ENCODE measurements at places on chromosomes 4 and X.

GRCh38 chrX:140065961-140066662, 100.8 kb upstream of the CXorf66 start:
- no peak for DNase-seq

- no peak for DNase-seq
Observed at GRCh38 chr4:143397335-143397734, 60.7 kb downstream of the GAB1 start.

DNA sequence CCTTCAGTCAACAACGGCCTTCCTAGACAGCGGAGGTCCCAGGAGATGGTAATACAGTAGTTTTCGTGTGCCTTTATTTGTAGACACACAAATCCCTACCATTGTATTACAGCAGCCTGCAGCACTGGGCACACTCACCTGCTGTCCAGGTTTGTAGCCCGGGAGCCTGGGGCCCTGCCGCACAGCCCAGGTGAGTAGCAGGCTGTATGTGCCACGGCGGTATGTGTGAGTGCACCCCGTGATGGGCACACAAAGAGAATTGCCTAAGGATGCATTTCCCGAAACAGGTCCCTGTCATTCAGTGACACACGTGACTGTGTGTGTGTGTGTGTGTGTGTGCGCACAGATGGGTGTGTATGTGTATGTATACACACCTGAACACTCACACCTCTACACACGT, 8.1 kb upstream of the SLC25A6 start:
- DNase-seq, result peak; percentile 32

DNA sequence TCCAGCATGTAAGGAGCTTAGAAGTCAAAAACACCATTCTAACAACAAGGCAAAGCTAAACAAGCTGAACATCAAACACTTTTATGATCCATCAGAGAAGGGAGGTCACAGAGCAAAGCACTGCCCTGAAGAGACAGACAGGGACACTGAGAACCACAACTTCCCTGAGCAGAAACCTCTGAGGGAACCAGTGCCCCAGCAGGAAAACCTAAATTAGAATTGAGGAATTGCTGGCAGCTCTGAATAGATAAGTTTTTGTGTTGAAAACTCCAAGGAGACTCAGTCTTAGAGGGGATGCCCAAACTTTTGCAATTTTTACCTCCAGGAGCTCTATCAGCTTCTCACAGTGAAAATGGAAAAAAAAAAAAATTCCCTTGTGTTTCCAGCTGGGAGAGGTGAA, 83.0 kb upstream of the MAPK10 start:
- no peak for DNase-seq

DNA sequence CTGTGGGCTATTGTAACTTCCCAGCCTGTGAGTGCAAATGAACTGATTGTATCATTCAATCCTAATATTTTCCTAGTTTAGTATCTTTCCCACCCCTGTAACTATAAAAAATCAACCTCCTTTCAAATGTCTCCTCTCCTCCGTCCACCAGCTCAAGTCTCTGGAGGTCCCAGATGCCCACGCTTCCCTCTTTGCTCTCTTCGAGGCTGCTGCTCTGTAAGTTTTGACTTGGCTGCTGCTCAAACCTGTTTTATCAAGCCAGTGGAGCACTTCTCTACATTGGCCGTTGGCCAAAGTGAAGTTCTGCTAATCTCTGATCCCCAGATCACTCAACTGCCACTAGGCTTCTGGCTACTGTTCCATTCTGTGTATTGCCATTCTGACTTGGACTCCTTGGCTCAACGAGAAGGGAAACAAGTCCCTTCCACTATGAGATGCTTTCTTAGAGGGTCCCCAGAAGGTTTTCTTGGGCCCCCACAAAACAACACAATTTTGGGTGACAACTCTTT, 60.7 kb upstream of the RAPGEF2 start:
- DNase-seq, result no peak

- peak; percentile 51 for DNase-seq
Observed at GRCh38 chr4:955161-955921, 18.0 kb downstream of the DGKQ start.

GRCh38 chr4:112327965-112328733, 31.0 kb downstream of the ALPK1 start:
- no peak for DNase-seq

- DNase-seq, result no peak
Observed at GRCh38 chr4:82799006-82799881, 648 bp upstream of the SCD5 start.

GRCh38 chr4:174314274-174314673, 30.6 kb downstream of the CEP44 start:
- DNase-seq, result no peak

- no peak for DNase-seq
Observed at GRCh38 chrX:135977611-135978010, 3.8 kb upstream of the MMGT1 start.

- DNase-seq, result no peak
Observed at GRCh38 chr4:48831532-48832030, 693 bp downstream of the OCIAD1 start.

DNA sequence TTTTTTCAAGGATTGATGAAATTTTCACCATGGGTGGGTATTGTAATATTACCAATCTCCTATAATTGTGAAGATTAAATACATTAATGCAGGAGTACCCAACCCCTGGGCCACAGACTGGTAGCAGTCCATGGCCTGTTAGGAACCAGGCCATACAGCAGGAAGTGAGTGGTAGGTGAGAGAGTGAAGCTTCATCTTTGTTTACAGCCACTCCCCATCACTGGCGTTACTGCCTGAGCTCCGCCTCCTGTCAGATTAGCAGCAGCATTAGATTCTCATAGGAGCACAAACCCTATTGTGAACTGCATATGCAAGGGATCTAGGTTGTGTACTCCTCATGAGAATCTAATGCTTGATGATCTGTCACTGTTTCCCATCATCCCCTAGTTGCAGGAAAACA, 15.1 kb downstream of the RAPGEF2 start:
- DNase-seq, result no peak

DNA sequence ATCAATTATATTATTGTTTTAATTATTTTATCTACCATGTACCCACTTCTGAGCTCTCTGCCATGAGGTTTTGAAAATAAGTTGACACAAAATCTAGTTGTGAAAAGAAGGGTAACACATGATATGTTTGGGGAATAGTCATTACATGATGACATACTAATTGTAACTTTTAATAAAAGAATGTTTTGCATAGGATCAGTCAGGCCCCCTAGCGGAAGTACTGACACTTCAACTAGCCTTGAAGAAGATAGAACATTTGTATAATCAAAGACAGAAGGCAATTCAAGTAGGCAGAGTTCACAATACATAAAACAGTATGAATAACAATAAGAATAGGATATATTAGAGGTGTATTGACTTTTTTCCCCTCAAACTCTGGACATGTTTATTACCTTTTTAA, 1191.0 kb upstream of the AGA start:
- no peak for DNase-seq

DNA sequence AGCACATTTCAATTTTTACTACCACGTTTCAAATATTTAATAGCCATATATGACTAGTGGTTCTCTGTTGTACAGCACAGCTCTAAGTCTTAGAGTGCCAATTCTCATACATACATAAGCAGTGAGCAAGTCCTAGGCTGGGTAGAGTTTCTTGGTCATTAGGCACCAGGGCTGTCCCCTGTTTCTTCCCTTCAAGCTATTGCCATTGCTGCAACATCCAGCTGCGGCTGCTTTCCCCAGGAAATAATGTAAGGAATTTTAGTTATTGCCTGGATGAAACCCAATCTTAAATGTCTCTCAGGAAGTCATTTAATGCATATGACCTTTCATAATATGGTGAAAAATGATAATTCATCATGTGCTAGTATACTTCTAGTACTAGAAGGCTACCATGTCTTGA, 74.1 kb upstream of the PPP3CA start:
- no peak for DNase-seq

DNA sequence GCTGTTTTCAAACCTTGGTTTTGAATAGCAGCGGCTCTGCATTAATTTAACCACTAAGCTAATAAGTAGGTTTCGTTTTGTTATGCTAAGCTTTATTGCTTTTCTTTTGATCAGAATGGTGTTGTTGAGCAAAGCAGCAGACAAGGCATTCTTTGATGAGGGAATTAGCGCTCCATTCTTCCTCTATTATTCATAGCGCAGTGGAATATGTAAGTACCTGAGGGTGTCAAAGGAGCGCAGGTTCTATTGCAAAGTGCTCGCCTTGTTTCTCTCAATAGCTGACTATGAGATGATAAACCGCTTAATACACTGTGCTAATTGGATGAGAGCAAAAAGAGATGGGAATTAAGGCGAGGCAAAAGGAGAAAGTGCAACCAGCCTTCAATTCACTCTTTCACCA, 16.3 kb downstream of the ARX start:
- no peak for DNase-seq

DNA sequence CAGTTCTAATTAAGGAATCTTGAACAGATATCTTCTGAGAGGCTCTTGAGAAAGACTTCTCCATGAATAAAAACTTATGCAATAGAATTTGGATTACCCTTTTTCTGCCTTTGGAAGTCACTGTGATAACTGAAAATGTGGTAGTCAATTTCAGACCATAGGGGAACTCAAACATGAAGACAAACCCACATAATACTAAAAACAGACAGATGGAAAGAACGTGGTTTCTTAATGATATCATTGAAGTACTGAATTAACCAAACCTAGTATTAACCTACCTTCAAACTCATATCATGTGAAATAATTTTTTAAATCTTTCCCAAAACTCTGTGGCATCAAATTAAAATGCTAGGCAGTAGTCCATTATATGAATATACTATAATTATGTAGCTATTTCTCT, 153.5 kb downstream of the CAMK2D start:
- no peak for DNase-seq

DNA sequence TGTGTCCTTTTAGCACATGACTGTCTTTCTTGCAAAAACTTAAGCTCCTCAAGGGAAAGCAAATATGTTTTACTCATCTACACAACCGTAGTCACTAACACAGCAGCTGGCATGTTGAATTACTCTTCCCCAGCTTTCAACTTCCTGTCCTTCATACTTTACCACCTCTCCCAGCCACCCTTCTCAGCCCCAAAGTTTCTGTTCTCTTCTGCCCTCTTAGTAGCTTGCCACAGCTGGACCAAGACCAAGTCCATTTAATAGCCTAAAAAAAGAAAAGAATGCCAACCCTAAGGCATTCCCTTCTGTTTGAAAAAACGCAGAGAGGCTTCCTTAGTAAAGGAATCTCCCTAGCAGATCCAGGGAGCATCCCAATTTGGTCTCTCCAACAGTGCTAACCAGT, 36.8 kb downstream of the SRPX2 start:
- DNase-seq, result no peak

DNA sequence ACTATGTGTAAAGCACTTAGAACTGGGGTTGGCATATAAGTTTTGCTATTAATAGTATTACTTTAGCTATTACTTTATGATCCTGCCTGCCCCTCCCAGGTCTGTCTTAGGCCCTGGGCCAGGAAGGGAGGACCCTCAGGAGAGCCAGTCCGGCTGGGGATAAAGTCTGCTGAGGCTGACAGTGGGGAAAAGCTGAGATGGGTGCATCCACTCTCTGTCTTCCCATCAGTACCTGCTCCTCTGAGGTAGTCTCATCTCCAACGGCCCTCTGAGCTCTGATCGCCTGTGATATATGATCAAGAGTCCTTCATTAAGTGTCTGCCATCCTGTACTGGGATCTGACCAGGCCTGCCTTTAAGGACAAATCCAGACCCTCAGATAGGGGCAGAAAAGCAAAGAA, 156.5 kb upstream of the PJA1 start:
- DNase-seq, result no peak

DNA sequence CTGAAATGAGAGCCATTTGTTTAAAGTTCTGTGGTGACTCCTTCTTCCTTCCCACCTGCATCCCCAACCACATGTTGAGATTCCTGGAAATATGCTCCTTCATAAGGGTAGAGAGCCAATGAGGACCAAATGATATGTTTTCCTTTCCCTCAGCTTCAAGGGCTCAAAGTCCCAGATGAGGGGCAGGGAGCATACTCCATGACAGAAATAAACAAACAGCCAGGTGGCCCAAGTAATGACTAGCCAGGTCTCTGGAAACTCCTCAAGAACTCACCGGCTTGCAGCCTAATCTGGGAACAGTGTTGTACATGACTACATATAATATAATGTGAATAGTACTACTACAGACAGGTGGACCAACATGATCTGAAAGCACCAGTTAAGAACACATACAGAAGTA, 392.3 kb downstream of the PACRGL start:
- DNase-seq, result no peak

DNA sequence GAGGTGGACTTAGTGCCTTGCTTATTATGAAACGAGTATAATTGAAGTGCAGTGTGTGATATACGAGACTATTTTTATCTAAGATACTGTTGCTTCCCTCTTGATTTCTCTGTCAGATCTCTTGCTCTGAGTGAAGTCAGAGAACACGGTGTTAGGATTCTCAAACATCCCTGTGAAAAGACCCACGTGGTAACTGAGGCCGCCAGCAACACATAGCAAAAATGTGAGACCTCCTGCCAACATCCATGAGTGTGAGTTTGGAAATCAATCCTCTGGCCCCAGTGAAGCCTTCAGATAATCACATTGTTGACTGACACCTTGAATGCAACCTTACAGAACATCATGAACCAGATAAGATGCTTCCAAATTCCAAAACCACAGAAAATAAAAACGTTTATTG, 954.4 kb downstream of the FAT4 start:
- no peak for DNase-seq

DNA sequence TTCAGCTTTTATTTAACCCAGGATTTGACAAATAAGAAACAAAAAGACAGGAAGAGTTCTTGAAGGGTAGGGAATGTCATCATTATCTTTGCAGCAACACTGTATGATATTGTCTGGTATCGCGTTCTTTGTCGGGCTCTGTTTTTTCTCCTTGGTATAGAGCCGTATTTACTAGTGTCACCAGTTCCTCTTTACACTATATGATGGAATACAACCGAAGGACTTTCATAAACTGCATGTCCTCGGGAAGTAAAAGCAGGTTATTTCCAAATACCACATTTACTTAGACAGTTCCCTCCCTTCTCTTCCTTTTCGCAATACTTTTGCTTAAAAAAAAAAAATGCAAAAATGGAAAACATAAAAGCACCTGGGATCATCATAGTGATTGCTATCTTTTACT, 96.6 kb upstream of the IL13RA1 start:
- DNase-seq, result no peak

DNA sequence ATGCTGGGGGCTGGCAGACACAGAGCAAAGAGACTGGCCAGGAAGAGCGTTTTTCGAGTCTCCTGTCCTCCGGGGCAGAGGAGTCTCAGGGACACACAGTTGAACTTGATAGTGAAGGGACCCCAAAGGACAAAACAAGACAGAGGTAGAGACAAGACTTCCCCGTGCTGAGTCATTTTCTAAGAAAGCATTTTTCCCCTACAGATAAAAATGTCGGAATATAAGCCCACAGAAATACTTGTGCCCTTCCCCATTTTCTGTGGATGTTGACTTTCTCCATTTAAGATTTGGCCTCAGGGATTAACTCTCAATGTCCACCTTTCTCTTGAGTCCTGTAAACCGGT, 523 bp upstream of the BTK start:
- DNase-seq, result no peak

- no peak for DNase-seq
Observed at GRCh38 chrX:9352694-9353411, 112.0 kb upstream of the TBL1X start.
